Stimulated activated naive B cell treated with anti-CD40 and anti-IgM and Interleukin-4, amounts not matched to agents 10 μg/mL and 1 μg/mL and 100 μg/mL, for 72 hours (primary cell): ENCODE measurements at places on chromosomes 11 and 22.

GRCh38 chr11:115659061-115659963, 155.1 kb upstream of the CADM1 start:
- no peak for DNase-seq

DNA sequence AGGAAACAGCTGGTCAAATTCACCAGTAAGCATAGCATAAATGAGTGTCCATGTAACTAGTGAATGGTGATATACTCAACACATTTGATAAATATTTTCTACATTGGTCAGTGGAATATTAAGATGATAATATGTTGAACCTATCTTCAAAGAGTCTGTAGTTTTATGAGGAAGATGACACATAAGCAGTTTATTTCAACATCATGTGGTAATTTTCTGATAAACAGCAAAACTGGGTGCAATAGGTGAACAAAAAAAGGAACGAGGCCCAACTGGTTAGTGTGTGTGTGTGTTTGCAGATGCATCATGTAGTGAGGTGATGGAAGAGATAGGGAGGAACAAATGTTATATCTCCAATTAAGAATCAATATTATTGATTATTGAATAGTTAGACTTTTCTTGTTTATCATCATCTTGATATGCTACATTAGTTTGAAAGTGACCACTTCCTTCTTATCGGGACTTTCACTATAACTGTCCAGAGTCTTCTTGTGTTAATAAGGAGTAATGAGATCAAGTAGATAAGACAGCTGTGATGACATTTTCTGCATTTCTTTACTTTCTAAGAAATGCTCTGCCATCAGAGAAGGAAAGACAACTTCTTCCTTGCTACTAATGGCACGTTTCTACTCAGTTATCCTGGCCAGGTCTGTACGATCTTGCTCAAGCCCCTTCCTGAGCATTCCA, 270.7 kb downstream of the ETS1 start:
- no peak for DNase-seq

DNA sequence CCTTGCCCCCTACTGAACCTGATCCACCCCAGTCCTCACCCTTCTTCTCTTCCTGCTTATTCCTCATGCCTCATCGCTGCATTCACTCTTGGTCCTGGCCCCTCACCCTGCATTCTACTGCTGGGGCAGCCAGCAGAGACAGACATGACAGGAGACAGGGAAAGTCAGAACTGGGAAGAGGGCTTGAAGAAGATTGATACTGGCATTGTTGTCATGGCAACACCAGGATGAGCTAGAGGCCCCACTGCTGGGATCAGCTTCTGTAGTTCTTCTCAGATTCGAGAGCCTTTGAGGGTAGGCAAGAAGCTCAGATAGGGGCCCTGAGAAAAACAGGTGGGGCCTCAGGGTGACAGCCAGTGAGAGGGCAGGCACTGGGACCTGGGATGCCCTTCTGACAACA, 264.3 kb downstream of the MIAT start:
- no peak for DNase-seq

DNA sequence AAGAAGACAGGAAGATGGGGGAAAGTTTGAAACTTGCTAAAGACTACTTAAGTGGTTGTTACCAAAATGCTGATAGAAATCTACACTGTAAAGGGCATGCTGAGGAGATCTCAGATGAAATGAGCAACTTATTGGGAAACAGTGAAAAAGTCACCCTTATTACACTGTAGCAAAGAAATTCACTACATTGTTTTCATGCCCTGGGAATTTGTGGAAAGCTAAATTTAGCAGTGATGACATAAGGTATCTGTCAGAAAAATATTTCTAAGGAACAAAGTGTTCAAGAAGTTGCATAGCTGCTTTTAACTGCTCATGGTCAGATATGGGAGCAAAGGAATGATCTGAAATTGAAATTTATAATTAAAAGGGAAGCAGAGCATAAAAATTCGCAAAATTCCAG, 702.4 kb upstream of the LRRC4C start:
- no peak for DNase-seq

DNA sequence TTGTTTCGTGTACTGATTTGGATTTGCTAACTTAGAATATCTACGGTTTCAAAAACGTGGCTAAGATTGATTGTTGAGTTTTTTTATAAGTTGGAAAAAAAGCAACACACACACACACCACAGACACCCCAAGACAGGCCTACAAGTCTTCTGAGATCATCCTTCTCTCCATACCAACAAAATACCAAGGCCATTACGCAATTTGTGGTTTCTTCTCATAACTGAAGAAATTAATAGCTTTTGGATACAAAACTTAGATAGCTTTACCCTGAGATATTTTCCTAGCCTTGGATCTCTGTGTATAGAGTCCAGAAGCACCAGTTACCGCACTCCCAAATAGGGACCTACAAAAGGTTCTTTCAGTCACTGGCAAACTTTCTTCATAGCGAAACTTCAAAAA, 113.6 kb downstream of the SIK3 start:
- no peak for DNase-seq

DNA sequence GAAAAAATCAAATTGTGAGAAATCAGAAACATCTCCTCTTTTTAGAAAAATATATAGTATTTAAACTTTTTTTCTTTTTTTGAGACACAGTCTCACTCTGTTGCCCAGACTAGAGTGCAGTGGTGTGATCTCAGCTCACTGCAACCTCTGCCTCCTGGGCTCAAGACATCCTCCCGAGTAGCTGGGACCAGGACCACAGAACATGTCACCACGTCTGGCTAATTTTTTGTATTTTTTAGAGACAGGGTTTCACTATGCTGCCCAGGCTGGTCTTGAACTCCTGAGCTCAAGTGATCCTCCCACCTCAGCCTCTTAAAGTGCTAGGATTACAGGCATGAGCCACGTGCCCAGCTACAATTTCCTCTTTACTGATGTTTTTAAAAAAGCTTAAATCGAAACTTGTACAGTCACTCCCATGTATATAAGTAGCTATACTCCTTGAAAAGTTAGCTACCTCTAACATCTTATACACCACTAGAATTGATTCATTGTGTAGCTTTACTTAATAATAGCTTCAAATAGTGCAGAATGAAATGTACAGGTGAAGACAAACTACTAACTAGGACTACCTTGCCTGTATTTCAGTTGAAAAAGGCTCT, 10.3 kb downstream of the EIF4G2 start:
- no peak for DNase-seq

DNA sequence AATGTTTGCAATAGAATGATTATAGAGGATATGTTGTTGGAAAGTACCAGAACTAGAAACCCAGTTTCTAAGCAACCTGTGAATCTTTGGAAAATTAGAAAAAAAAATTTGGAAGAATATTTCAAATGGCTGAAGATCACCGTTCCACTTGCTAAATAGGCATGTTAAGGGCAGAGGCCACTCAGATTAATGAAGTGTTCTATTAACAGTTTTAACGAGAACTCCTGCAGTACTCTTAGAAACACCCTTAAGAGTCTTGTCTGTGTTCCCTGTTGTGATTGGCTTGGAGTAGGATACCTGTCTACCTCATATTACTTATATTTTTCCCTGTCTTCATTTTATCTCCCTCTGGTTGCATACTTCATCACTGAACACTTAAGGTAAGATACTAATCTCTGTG, 4.6 kb downstream of the C11orf54 start:
- DNase-seq, result no peak

DNA sequence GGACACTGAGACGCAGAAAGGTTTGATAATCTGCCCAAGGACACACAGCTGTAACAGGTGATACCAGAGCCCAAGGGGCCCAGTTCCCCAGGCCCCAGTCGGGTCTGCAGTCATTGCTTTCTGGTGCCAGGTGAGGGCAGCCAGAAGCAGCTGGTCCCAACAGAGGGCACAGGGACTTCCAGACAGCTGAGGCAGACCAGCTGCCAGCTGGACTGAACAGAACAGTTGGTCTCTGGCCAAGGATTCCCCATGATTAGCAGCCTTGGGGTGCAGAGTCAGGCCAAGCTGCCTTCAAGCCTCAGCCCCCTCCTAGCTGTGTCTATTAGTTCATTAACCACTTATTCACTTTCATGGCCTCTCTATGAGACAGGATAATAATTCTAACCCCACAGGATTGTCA, 105.6 kb downstream of the RRAS2 start:
- DNase-seq, result no peak

DNA sequence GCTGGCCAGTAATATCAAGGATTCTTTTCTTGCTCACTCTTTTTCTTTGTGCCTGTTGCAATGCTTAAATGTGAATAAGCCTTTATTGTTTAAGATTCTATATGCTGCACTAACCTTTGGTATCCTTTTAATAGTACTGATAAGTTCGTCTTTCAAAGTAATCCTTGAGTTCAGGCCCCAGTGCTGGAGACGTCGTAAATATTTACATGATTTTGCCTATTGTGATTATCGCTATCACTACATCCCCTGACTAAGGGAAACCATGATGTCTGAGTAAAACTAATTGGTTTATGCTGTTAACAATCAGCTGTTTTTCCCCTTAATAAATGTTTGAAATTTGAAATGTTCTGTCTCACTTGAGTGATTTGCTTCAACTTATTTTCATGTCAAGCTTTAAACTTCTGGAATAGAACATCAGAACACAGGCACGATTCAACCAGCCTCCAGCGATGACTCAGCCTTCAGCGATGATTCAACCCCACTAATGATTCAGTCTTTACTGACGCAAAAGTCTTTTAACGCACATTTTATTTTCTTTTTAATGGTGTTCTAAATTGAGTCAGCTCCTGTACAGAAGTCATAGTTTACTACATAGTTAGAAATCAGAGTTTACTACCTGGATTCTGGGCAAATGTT, 3.9 kb downstream of the HTATIP2 start:
- no peak for DNase-seq

- no peak for DNase-seq
Measured at GRCh38 chr22:47841156-47841555, 1078.7 kb downstream of the TBC1D22A start.

DNA sequence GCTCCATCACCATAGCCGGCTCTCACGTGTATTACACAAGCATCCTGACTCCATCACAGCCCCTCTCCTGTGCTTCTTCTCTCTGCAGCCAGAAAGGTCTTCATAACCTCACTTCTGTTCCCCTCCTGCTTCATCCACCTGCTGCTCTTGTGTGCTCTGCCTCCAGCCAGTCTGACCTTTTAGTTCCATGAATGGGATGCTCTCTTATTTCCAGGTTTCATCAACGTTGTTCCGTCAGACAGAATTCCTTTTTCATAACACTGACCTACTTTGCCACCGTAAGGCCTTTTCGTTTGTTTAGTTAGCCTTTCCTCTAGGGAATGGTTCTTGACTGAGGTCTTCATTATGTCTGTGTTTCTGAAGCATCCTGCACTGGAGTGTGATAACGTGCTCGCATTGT, 18.8 kb downstream of the GRAMD1B start:
- no peak for DNase-seq

GRCh38 chr22:27223317-27224177, 566.2 kb downstream of the MIAT start:
- no peak for DNase-seq

DNA sequence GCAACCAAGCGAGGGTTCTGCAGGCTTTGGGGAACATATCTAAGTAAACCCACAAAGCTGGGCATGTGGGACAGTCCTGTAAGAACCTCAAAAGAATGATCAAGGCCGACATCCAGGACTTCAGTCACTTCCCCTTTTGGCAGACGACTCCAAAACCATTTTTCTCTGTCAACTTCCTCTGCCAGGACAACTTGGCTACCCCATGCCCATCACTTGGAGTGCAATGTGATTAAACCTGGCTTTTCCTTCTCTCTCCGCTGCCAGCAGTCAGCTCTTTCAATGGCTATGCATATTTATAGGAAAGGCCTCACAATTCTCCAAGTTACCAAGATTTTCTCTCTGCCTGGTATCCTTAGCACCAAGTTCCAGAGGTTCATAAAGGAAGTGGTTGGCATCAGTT, 78.9 kb downstream of the C11orf58 start:
- DNase-seq, result no peak

GRCh38 chr11:78727816-78728215, 153.2 kb upstream of the NARS2 start:
- no peak for DNase-seq

- DNase-seq, result no peak
Measured at GRCh38 chr11:65886826-65887722, 1.2 kb downstream of the FIBP start.

DNA sequence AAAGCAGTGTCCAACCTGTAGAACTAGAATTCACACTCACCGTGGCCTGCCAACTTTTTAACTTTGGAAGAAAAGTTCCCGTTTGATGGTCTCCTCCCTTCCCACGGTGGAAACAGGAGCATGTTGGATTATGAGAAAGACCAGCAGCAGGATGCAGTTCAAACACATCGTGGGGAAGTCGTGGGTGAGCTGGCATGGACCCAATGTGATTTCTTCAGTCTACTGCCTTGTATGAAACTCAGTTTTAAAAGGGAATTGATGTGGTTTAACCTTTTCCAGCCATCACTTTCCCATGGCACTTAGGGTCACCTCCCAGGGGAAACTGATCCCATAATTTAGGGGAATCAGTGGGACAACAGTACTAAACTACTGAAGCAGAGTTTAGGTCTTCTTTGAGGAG, 318.3 kb downstream of the CADM1 start:
- DNase-seq, result no peak

DNA sequence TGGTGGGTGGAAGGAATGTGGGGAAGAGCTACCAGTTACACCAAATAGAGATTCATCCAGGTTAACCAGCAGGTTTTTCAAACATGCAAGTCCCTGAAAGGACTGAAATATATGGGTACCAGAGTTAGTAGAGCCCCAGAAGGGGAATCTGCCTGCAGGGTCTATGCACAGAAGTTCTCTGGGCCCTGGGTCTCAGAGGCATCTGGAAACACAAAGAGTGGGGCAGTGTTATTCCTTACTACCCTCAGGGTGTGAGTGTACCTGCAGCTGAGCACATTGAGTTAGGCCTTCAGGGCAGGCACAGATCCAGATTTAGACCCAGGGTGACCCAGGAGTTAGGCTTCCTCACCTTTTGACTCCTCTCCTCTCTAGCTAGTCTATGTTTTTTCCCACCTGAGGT, 43.9 kb upstream of the SWAP70 start:
- no peak for DNase-seq

DNA sequence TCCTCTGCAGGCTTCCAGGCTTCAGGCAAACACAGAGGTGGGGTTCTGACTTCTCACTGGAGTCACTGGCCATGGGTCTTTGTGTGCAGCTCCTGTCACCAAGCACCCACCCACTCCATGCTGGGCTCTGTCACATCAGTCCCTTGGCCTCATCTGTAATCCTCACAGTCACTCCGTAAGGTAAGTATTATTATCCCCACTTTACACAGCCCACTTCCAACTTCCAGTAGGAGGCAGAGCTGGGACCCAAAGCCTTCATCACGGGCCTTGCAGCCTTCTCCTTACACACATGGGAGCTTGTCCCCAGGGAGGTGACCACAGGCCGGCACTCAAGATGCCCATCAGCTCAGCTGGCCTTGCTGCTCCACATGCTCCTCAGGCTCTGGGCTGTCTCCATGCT, 266.7 kb upstream of the B3GAT1 start:
- no peak for DNase-seq

- DNase-seq, result no peak
Measured at GRCh38 chr11:92362989-92363388, 138.4 kb downstream of the FAT3 start.

DNA sequence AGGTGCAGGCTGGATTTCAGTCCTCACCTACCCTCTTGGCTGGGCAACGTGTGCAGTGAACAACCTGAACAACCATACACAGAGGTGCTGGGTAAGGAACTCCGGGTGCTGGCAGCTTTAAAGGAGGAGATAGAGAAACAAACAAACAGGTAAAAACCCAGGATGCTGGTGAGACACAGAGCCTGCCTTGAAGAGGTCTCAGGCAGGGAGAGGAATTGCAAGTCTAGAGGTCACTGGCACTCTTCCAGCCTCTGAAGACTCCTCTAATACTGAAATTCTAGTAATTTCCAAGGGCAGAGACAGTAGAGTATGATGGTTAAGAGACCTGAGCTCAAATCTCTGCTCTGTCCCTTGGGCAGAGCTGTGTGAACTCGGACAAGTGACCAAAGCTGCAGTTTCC, 192.5 kb downstream of the CEP164 start:
- DNase-seq, result no peak
